ENCODE measurements at places on chromosomes 16 and 17.

- no peak for DNase-seq
Measured at GRCh38 chr17:42632949-42633444, 23.5 kb downstream of the TUBG1 start.

- DNase-seq, result no peak
Measured at GRCh38 chr16:19710191-19710908, 7.7 kb downstream of the KNOP1 start.

DNA sequence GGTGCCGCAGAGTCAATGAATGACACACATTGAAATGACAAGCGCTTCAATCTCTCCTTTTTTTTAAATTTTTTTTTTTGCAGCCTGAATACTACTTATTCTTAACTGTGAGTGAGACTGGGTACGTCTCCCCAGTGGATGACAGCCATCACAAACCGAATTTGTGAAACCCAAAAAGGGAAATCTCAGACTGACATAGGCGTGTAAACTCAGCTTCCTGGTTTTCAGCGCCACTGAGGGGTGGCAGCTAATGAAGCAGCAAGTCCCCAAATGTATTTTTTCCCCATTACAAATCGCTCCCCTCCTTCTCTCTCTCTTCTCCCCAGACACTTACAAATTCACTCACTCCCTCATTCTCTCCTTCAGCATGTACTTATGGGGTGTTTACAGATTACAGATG is 196.0 kb downstream of the MAF start:
- DNase-seq, result no peak

DNA sequence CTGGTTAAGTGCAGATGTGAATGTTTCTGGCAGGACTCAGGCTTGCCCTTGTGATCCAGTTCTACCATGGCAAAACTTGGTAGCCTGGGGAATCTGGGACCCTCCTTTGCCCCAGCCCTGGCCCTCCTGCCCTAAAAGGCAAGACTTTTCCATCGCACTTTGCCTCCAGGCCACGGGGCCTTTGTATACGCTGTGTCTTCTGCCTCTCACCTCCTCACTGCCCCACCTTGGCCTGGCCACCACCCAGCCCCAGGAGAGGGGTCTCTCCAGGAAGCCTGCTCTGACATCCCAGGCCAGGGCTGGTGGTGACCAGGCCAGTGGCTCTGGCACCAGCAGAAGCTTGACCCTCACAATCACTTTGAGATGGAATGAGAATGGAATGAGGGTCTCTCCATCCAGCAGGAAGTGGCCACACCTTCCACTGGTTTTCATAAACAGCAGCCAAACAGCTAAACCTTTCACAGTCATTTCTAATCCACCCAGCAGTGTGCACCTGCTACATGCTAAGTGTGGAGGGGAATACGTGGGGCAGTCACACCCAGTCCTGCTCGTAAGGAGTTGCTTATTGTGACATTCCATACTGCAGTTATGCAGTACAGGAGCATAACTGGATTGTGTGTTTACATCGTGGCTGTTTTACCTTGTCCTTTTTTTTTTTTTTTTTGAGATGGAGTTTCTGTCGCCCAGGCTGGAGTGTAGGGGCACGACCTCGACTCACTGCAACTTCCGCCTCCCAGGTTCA is 1.6 kb upstream of the MRPL38 start:
- DNase-seq, result no peak

GRCh38 chr16:55515111-55515510 is 6.2 kb downstream of the LPCAT2 start:
- no peak for DNase-seq

DNA sequence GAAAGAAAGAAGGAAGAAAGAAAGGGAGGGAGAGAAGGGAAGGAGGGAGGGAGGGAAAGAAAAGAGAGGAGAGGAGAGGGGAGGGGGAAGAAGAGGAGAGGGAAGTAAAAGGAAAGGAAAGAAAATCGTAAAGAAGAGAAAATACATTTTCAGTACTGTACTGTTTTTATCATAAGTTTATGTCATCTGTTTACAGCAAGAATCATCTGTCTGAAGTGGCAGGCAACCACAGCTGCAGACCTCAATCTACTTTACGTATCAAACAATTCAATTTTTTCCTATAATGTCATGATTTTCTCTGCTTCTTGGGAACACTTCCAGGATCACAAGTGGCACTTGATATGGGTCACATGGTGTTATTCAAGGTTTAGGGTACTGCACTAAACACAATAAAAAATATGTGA is 58.3 kb downstream of the USP32 start:
- no peak for DNase-seq

DNA sequence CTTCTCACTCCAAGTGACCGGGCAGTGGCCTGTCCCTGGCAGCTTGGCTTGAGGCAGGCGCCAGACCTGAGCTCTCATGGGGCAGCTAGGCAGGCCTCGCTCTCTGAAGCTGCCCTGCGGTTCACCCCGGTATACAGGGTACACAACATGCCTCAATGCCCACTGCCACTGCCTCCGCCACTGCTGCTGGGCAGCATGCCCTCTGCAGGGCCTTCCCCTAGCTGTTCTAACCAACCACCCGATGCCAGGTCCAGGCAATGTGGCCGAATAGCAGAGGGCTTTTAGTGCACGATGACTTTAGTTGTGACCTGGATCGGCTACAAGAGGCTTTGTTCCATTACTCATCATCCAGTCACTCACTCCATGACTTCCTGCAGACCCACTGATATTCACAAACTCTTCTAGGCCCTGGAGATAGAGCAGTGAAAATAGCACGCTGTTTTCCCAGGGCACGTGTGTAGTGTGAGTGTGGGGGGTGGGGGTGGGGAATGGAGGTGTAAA is 19.7 kb downstream of the CDC42EP4 start:
- no peak for DNase-seq

- no peak for DNase-seq
Measured at GRCh38 chr17:45718791-45719190, 65.3 kb upstream of the CRHR1 start.

- DNase-seq, result peak; percentile 74
Measured at GRCh38 chr17:1720856-1721386, 3.6 kb upstream of the WDR81 start.

- DNase-seq, result peak; percentile 10
Measured at GRCh38 chr17:82956146-82956725, 116.4 kb upstream of the ZNF750 start.

- no peak for DNase-seq
Measured at GRCh38 chr17:43367737-43368242, 31.0 kb upstream of the ARL4D start.

- DNase-seq, result no peak
Measured at GRCh38 chr16:29649588-29650494, 13.2 kb upstream of the SPN start.

DNA sequence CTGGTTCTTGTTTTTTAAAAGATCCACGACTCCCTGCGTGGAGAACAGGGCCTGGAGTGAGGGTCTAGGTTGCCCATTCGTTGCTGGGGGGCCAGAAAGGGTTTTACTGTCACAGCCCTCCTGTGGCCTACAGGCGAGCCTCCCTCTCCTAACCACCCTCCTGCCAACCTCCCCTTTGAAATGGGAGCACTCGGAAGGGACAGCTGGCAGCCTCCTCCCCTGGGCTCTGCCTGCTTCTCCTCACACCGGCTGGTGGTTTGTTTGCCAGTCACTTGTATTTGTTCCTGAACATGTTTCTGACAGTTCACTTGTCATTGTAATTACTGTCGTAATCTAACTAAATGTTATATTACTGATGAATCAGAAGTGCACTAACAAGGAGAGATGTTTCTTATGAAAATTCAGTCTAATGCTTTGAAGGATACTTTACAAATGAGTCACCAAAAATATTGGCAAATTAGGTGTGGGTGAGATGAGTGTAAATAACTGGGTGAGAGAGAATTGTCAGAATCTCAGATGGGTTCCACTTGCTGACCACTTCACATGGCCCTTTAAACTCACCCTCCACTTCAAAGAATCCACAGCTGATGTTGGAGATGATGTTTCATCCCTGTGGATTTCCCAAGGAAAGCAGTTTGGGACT is 2.7 kb upstream of the SPPL2C start:
- no peak for DNase-seq

DNA sequence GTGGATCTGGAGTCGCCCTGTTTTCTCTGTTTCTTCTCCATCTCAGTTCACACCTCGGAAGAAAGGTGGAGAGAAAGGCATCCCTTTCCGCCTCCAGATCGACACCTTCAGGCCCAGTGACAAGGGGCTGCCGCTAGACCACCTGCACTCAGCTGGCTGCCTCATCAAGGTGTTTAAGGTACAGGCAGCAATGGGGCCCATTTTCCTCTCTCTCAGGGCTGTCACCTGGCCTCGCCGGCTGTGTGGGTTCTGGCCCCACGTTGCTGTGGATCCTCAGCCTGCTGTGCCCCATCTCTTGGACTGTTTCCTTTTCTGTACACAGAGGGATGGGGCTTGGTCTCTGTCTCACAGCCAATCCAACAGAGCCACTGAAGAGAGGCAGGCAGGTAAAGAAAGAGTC is 17.4 kb upstream of the STAC2 start:
- DNase-seq, result peak; percentile 1

- no peak for DNase-seq
Measured at GRCh38 chr16:67761924-67762323, 42.8 kb upstream of the GFOD2 start.

DNA sequence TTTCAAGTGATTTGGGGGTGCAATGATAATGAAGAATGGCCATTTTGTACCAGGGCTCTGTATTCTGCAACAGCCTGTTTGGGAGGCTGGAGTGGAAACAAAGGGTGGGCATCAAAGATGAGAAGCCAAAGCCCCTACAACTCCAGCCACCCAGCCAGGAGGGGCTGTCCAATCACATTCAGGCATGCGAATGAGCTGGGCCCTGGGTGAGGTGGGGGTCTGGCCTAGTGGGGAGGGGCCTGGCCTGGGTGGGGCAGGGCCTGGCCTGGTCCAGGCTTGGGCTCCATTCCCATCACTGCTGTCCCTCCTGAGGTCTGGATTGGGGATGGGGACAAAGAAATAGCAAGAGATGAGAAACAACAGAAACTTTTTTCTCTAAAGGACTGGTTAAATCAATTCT is 6.4 kb downstream of the AOC3 start:
- DNase-seq, result no peak

GRCh38 chr16:47660540-47660939 is 199.4 kb downstream of the PHKB start:
- DNase-seq, result no peak

GRCh38 chr17:70483624-70484023 is 314.3 kb downstream of the KCNJ2 start:
- no peak for DNase-seq

DNA sequence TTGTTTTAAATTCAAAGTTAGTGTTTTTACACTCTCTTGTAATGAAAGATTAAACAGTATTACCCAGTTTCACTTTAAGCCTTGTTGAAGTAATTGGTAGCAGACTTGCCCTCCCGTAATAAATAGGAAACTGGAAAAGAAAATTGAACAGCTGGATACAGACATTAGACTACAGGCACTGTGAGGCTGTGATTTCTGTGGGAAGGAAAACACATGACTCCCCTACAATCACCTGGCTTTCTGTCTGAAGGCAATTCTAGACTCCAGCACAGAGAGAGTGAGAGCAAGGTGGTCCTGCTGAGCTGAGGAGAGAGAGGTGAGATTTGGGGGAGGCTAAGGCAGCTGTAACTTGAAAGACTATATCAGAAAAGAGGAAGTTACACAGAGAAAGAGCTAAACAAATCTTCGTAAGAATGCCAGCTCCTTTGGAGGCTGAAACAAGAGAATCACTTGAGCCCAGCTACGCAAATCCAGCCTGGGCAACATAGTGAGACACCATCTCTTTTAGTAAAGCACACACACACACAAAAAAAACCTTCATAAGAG is 57.8 kb upstream of the CDYL2 start:
- no peak for DNase-seq

GRCh38 chr16:50598256-50598894 is 50.2 kb downstream of the NKD1 start:
- no peak for DNase-seq

DNA sequence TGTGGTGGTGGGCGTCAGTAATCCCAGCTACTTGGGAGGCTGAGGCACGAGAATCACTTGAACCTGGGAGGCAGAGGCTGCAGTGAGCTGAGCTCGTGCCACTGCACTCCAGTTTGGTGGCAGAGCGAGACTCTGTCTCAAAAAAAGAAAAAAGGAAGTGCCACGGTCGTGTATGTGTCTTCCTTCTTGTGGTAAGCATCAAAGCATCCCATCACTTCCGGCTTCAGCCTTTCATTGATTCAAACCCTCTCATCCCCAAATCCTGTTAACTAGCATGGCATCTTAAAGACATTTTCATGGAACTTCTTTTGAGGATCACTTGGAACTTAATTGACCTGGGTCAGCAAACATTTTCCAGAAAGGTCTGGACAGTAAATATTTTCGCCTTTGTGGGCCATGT is 126.2 kb downstream of the CPPED1 start:
- no peak for DNase-seq

Data from activated CD8-positive, alpha-beta memory T cell treated with anti-CD3 and anti-CD28 coated beads, Interleukin-2, amount 50 U/mL, for 4 hours (primary cell).